HCEC 1CT (cell line): ENCODE measurements at places on chromosomes 2 and 18.

DNA sequence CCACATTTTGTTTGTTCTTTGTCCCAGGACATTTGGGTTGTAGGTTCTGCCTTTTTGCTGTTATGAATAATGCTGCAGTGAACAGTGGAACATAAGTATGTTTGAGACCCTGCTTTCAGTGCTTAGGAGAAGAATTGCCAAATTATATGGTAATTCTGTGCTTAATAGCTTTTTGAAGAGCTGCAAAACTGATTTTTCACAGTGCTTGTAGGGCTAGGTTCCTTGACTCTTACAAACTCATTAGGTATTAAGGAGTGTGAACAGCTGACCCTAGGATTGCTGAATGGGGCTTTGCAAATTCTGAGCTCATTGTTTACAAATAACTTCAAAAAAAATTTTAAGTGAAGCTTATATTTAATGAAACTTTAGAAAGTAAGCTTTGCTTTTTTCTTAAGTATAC, 154.2 kb downstream of the LTBP1 start:
- DNase-seq: no peak

DNA sequence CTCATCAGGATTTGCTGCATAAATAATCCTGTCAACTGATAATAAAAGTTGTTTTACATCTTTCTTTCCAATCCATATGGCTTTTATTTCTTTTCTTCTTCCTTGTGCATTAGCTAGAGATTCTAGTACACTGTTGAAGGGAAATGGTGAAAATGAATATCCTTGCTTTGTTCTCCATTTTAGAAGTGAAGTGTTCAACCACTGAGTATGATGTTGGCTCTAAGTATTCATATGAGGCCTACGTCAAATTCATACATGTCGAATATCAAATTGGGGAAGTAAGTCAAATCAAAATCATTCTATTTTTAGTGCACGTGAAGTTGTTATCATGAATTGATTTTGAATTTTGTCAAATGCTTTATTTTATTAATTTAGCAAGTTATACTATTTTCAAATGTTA, 7.8 kb upstream of the ACKR3 start:
- no peak for DNase-seq

- DNase-seq: no peak
Measured at GRCh38 chr2:96769814-96770213, 9.1 kb downstream of the CNNM4 start.

GRCh38 chr18:68435581-68435980, 279.3 kb downstream of the TMX3 start:
- peak; percentile 51 for DNase-seq

DNA sequence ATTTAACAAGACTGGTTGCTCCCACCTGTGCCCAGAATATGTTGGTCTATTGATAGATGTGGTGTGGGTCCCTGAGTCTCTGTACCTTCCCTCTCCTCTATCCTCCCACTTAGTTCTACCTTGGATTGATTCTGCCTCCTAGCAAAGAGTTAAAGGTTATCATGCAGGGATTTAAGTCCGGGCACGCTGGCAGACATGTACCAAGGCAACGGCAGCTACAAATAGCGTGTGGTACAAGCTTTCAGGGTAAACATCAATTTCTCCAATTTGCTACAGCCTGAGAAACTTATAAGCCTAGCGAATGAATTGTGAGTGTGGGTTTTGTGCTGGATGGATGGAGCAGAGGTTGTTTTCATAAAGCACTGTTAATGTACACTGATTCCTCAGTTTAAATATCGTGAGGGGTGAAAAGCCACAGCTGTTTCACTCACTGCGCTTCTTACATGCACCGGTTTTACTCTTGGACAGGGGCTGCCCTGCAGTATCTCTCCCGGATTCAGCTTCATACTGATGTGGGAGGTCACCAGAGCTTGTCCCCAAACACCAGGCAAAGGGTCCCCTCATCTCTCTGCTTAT, 289.8 kb downstream of the ICOS start:
- DNase-seq: no peak

DNA sequence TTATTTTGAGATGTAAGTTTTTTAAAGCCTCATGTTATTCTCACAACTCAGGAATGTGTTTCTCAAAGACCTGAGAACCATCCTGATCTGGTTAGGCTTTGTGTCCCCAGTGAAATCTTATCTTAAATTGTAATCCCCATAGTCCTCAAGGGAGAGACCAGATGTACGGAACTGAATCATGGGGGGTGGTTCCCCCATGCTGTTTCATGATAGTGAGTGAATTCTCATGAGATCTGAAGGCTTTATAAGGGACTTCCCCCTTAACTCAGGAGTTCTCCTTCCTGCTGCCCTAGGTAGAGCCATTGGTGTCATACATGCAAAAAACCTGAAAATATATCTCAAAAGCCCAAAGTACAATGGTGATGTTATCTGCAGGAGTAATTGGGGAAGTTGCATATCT, 836.7 kb downstream of the CBLN2 start:
- DNase-seq: no peak

- no peak for DNase-seq
Measured at GRCh38 chr18:27824275-27824674, 352.7 kb downstream of the CDH2 start.

- DNase-seq: no peak
Measured at GRCh38 chr2:3280197-3280596, 97.4 kb downstream of the EIPR1 start.

DNA sequence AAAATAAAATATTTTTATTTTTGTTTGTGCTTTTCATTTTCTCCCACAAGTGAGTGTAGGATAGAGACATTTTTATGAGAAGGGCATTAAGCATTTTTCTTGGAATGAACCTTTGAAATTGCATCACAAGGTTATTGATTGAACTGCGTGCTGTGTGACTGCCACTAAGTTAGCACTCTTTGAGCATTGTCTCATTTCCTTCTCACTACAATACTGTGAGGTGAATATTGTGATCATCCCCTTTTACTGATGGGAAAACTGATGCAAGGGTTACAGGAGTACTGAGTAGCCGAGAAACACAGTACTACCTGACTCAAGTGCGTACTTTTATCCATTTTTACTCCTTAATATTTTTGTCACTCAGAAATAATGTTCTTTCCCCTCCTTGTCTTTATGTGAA, 2.0 kb downstream of the NBEAL1 start:
- DNase-seq: no peak

DNA sequence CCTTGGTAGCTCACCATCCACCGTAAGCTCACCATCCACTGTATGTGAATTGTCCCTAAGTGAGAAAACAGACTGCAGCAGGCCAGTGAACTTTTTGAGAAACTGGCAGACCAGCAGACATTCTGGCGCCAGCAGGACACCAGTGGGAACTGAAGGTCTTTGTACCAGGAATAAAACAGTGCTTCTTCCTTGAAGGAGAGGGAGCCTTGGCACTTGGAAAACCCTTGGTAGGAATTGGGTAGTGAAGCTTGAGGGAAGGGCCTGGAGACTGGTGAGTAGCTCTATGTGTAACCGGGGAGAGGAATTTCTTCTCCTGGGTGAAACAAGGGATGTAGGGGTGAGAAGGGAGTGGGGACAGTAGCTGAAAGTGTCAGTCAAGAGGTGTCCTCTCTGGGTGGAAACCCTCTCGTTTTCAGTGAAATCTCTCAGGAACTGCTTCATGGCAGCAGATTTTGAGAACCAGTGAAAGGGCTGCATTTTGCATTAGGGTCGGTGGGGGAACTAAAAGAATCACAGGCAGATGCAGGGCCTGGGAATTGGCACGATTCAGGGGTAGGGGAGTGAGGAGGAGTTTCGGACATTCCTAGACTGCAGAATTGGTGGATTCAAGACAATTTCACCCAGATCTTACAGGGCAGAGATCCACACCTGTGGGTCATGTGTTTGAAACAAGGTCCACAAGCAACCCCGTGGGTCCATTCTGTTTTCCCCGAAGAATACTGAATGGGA, 131.5 kb upstream of the DLX2 start:
- no peak for DNase-seq

GRCh38 chr2:28405537-28405936, 12.9 kb downstream of the FOSL2 start:
- no peak for DNase-seq

GRCh38 chr2:218284106-218284811, 8.0 kb downstream of the TMBIM1 start:
- DNase-seq: peak; percentile 83
